Stimulated activated CD8-positive, alpha-beta memory T cell treated with anti-CD3 and anti-CD28 coated beads, Interleukin-4, amount 100 ng/mL, for 4 hours (primary cell): ENCODE measurements at places on chromosomes 1 and 21.
A peak's percentile ranks its signal among the peaks of the same experiment; 100 is the strongest.

DNA sequence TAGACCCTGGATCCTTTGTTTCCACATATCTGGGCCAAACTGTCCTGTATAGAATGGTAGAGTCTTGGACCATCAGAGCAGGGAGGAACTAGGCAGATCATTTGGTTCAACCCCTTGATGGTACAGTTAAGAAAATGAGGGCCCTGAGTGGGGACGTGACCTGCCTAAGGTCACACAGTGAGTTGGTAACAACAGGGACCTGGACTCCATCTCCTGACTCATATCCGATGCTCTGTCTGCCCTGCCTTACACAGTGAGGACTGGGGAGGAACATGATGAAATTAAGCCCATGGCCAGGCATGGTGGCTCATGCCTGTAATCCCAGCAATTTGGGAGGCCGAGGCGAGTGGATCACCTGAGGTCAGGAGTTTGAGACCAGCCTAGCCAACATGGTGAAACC is 440.2 kb downstream of the PTPRU start:
- DNase-seq: no peak

GRCh38 chr1:175319912-175320230 is 127.3 kb upstream of the KIAA0040 start:
- no peak for DNase-seq

- DNase-seq: no peak
Measured at GRCh38 chr1:222920169-222920568, 105.3 kb downstream of the DISP1 start.

- no peak for DNase-seq
Measured at GRCh38 chr1:172326136-172326535, 94.3 kb upstream of the C1orf105 start.

- DNase-seq: no peak
Measured at GRCh38 chr1:162371611-162372010, 5.0 kb downstream of the SPATA46 start.

DNA sequence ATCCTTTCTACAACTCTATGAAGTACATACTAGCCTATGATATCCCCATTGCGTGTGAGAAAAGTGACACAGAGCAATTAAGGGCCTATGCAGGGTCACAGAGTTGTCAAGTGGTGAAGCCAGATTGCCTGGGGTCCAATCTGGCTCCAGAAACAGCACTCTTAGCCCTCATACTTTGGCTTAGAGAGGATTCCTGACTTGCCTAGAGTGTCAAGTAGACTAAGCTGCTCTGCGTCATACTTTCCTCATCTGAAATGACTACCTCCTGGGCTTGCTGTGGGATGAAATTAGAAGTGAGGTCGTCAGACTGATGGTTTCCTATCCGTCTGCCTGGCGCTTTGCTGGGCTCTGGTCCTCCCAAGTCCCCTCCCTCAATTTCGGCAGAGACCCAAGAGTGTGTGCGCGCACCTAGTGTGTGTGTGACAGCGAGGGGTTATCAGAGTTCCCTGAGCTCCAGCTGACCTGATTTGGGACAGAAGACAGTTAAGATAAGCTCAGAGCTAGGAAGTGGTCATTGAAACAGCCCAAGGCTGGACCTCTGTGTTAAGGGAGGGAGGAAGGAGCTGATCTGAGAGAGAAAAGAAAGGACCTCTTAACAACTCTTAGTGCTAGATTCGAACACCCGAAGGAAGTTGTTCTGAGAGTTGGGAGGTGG is 5.4 kb upstream of the NUAK2 start:
- DNase-seq: no peak

DNA sequence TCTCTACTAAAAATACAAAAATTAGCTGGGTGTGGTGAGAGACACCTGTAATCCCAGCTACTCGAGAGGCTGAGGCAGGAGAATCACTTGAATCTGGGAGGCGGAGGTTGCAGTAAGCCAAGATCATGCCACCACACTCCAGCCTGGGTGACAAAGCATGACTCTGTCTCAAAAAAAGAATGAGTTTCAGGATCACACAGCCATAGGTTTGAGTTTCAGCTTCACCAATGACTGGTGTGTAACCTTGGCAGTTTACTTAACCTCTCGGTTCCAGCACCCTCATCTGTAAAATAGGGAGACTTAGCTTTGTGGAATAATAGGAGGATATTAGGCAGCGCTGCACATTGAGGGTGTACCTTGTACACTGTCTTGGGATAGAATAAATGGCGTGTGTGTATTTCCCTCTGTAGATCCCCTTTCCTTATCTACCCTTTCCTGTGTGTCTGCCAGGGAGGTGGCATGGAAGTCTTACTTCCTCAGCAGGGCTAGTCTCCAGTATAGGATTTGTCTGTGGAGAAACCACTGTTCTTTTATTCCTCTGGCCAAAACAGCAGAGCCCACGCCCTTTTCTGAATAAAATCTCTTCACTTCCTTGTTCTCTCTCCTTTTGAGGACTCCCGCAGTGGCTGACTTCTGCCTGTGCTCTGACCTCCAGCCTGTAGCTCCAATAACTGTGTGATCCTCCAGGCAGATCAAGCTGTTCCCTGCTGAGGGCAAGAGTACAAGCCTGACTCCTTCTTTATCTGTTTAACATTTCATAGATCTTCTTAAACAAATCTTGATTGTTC is 90.4 kb downstream of the HHAT start:
- no peak for DNase-seq

DNA sequence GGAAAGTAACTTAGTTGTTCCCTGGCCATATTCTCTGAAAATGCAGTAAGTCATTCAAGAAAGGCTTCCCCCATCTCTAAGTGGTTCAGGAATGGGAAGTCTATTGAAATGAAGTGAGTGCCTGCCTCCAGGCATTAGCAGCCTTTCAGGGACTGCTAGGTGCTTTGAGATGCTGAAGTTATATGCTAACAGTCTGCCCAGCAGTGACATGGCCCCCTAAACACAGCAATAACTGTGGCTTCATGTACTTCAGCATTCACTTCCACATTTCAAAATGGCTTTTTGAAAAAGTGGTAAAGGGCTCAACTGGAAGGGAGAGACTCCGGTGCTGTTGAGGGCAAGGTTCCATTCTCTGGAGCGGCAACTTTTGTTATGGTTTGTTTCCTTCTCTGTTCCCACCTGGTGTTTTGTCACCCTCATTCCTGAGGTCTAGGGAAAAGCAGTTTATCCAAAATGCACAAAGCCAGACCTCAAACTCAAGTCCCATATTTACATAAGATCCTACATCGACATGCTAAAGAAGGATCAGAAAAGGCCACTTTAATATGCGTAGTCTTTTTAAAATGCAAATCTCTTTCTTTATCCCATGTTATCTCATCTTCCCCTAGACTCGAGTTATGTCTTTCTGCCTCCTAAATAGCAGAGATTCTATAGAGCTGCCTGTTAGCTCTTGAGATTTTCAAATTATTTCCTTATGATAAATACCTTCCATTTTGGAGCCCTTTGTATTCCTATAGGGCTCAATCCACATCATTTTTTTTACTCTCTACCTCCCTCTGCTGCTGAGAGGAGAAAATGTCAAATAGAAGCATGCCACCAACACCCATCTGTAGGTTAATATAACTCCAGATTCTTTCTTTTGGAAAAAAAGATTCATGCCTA is 34.2 kb upstream of the LRRC8C start:
- DNase-seq: no peak

GRCh38 chr1:47507881-47508701 is 70.2 kb downstream of the FOXD2 start:
- peak; percentile 4 for DNase-seq

DNA sequence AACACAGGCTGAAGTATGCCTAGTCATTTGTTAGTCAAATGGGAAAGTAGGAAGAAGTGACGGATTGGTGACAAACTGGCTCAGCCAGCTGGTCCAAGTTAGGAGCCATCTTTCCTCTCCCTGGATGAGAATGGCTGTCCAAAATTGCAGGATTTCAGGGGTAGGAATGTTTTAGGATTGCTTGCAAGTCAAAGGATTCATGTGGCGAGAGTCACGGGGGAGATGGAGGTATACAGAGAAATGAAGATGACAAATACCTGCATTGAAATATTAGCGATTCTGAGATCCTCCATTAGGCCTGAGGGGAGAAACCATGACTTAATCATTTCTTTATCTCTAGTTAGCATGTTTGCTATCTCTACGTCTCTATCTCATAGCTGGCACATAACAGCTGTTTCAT is 41.8 kb upstream of the PIGC start:
- DNase-seq: no peak

GRCh38 chr1:66723985-66724384 is 28.3 kb upstream of the DYNLT5 start:
- no peak for DNase-seq

GRCh38 chr1:169113613-169114119 is 7.2 kb downstream of the ATP1B1 start:
- no peak for DNase-seq

GRCh38 chr1:153957744-153958110 is 685 bp downstream of the CRTC2 start:
- DNase-seq: peak; percentile 21

DNA sequence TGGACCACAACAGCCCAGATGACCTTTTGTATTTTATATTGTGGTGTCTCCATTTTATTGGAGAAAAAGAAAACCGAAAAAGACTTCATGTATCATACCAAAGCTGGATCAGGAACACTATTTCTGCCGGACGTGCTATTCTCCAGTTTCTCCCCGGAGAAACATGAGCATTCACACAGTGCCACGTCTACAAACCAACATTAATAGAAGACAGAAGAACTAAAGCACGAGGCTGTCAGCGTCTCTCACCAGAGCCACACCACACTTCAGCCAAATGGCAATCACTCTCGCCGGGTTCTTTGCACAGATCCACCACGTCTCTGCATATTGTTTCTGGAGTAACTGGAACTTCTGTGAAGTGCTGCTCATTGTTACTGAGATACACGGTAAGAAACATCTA is 24.8 kb downstream of the TP53BP2 start:
- no peak for DNase-seq

- no peak for DNase-seq
Measured at GRCh38 chr1:42214447-42214871, 49.9 kb upstream of the GUCA2A start.

DNA sequence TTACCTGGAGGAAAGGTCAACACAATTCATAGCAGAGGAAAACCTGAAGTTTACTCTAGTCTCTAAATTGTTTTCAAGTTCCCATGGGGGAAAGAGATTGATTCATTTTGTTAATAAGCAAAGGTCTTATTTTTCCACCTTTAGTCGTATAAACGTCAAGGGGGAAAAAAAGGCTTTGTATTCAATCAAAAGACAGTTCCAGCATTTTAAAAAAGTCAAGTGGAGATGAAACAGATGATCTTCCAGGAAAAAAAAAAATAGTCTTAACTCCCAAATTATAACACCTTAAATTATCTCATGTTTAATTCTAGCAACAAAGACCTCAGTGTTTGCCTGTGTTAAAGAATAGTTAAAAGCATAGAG is 140.5 kb downstream of the TOMM20 start:
- DNase-seq: no peak

- DNase-seq: no peak
Measured at GRCh38 chr21:31660259-31660565, 719 bp downstream of the SOD1 start.

GRCh38 chr1:86739648-86740509 is 35.5 kb downstream of the SH3GLB1 start:
- DNase-seq: no peak

DNA sequence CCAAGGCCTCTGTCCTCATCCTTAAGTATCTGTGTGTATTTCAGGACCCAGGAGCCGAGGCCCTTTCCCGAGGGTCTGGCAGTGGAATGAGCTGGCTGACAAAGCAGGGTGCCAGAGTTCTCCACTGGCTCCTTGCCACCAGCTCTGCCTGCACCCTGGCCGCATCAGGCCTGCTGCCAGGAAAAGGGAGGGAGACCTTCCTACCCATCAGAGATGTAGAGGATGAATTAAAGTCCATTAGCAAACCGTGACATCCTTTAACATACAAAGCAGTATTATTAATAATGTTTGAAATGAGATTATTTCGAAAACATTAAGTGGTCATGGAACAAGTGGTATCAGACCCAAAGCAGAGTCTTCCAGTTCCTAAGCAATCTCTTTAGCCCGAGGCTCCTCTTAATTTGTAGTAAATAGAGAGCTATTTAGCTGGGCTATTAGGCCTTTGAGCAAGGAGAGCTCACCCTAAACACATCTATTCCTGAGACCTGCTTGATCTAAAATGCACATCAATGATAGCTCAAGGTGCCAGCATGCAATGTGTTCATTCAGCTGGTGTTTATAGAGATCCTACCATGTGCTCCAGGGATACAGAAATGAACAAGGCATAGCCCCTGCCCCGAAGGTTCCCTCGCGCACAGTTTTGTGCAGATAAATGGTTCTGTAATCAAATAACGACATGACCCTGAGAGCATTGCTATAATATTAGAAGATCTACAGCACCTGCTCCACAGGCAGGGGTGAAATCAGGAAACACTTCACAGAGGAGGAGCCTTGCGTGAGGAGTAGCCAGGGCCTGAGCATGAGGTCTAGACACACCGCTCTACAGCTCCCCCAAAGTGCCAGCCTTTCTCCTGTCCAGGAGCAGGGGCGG is 44.0 kb downstream of the FAM163A start:
- DNase-seq: no peak

DNA sequence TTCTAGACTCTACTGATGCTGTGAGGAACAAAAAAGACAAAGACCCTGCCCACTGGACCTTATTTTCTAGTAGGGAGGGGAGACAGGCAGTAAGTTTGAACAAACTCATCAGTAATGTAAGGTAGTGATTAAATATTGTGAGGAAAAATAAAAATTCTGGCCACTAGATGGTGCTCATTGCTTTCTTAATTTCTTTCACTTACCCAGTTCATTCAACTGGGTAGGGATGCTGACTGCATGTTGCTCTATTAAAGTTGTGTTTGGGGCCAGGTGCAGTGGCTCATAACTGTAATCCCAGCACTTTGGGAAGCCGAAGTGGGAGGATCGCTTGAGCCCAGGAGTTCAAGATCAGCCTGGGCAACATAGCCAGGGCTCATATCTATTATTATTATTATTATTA is 6.3 kb upstream of the KYAT3 start:
- DNase-seq: no peak

GRCh38 chr1:74432325-74432724 is 80.1 kb downstream of the LRRC53 start:
- DNase-seq: no peak

DNA sequence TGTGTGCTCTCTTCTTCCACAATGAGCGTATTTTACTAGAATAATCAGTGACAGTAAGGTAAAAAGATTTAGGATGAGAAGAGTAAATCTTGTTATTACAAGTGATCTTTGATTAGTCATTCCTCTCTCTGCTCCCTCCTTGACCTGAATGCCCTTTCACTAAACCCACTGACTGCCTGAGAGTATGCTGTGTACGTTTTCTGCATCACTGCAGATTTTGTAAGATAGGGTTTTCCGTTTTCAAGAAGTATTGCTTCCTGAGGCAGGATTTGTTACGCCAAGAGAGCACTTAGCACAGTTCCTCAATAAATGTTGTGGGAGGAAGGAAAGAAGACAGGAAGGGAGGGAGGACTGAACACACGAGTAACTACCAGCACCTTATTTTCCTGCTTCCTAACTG is 7.7 kb upstream of the LAMB3 start:
- DNase-seq: no peak

GRCh38 chr1:20411196-20411980 is 74.6 kb downstream of the CAMK2N1 start:
- DNase-seq: no peak
